ENCODE measurements at places on chromosomes 6 and 20.
A peak's percentile ranks its signal among the peaks of the same experiment; 100 is the strongest.

DNA sequence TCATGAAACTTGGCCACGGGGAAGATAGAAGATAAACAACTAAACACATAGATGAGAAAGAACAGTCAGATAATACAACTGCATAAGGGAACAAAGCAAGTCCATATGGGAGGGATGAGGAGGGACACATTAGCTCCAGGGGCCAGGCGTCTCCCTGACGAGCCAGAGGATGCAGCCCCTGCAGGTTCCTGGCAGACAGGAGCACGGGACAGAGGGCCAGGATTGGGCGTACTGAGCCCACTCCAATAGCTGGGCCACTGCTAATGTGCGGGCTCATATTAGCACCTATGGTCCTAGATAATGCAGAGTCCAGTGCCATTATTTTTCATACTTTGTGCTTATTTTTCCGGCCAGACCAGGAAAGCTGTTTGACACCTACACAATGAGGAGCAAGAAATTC is 182.9 kb downstream of the ANKRD60 start:
- DNase-seq = no peak

DNA sequence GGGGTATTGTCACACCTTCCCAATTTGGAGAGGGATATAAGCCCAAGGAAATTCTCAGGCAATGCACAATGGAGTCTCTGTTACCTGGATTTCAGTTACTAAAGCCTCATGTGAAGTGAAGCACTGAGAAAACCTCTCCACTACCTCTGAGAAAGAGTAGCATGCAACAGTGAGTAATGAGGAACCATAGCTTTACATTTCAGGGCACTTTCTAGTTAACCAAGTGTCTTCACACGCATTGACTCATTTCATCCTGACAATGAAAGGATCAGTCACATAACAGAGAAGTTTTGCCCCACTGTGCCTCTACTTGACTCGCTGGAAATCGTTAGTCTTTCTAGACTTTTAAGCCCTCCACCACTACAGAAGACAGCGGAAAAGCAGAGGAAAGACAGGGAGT is 86.2 kb upstream of the ARID1B start:
- DNase-seq = peak; percentile 39

DNA sequence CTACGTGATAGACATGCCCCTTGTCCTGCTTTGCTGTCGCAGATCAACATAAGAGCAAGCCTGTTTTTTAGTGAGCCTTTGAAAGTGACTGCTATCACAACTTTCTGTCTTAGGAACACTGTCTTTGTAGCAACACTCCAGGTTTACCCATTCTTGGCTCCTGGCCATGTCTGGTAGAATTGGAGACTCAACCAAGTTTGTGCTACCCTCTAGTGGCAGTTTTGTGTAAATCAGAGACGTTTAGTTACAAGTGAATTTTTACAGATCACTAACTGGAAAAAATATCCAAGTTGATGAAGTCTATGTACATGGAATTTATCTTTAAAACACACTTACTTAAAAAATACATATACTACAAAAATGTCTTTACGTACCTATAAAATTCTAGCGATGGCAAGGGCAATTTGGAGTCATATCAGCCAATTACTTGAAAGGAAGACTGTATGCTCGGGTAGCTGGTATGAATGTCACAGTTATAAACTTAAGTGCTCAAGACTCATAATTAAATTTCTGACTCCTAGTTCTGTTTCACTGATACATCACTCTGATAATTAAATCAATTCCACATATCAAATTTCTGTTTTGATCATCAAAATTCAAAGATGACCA is 101.4 kb downstream of the ADGB start:
- no peak for DNase-seq

GRCh38 chr6:162964488-162965140 is 236.8 kb downstream of the PACRG start:
- no peak for DNase-seq

GRCh38 chr6:87705070-87705691 is 3.1 kb upstream of the AKIRIN2 start:
- no peak for DNase-seq

DNA sequence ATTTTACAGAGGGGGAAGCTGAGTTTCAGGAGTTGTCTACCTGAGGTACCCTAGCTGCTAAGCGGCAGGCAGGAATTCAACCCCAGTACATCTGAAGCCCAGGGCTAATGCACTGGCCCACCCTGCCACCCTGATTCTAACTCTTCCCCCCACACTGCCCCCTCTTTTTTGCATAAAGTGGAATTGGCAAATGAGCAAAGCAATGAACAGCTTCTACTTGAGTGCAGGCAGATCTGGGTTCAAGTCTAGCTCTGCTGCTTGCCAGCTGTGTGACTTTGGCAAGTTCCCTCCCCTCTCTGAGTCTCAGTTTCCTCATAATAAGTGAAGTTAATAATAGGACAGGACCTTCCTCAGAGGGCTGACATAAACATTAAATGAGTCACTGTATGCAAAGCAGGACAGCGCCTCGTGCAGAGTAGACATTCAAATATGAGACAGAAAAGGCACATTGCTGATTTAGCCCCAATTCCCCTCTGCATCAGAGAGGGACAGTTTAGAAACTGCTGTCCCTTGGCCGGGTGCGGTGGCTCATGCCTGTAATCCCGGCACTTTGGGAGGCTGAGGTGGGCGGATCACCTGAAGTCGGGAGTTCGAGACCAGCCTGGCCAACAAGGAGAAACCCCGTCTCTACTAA is 4.7 kb downstream of the ADA start:
- DNase-seq = no peak

DNA sequence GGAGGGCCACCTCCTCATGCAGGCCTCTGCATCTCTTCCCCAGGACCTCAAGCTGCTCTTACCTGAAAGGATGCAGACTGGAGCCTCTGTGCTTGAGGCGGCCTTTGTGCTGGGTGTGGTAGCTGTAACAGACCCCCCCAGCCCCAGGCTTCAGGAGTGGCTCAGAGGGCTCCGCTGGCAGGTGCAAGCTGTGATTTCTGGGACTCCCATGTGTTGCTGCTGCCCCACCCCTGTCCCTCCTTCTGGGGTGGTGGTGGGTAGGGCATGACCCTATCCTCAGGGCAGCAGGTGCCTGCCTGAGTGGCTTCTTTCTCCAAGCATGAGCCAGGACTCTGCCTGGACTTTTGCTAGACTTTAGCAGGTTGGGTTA is 121.2 kb downstream of the SULF2 start:
- DNase-seq = no peak

DNA sequence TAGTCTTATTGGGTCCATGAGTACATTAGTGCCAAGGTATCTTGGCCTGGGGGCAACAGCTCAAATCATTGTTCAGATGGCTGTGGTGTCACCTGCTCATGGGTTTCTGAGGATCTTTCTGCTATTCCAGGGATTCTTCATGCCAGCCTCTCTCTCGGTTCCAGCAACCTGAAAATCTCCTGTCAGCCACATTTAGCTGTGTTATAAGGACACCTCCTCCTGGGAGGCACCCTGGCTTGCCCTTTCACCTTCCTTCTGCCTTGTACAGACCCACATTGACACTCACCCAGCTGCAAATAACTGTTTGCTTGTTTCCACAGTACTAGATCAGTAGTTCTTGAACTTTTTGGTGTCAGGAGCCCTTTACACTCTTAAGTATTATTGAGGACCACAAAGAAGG is 159.9 kb downstream of the GRM4 start:
- no peak for DNase-seq

GRCh38 chr20:51930775-51931174 is 128.5 kb upstream of the SALL4 start:
- DNase-seq = no peak

DNA sequence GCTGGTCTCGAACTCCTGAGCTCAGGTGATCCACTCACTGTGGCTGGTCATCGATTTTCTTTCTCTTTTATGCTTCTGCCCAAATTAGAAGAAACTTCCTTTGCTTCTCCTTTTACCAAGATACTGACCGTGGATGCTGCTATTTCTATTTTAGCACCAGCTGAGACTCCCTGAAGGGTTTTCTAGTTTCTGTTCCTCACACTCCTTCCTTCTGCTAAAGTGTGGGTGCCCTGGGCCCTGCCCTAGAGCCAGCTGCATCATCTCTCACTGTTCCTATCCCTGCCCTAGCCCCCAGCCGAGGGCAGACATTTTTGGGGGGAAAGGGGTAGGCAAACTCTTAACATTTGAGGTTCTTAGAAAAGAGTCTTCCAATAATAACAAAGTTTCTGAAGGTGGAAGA is 6.3 kb downstream of the SMOC2 start:
- DNase-seq = no peak

DNA sequence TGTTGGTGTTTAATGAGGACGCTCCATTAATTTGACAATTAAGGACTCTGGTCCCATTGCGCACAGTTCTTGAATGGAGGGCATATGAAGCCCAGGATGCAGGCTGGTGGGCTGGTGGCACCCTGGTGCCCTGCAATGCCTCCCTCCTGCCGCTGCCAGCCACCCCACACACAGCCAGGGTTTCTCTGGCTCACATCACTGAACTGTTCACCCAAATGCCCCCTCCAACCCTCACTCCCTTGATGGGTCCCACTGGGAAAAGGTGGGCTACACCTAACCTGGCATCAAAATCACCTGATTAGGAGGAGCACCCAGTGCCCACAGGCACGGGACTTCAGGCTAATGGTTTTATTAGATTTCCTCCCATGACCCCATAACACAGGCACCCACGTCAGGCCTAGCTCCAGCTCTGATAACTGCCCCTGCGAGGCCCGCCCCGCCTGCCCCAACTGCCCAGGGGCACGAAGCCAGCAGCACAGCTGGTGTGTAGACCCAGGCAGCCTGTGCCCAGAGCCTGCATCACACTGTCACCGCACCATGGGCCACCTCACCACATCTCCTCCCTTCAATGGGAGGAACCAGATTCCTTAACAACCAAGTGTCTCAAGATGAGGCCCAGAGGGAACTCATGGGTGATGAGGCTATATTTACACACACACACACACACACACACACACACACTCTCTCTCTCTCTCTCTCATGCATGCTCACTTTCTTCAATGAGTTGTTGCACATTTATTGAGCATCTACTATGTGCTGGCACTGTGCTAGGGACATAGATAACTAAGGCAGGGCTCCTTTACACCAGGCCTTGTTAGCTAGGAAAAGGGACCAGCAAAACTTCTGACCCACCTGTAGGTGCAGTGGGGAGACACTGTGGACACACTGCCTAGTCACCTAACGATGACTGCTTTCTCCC is 107.3 kb downstream of the NOL4L start:
- no peak for DNase-seq

Data from GM18507 (cell line).